Left ventricle myocardium inferior (tissue), 1 donor: ENCODE measurements at places on chromosomes 7 and 10. TPM values are rescaled to one million over a fixed set of nuclear protein-coding genes. Genes with fewer than 3 reads are reported as not detected.

Gene FUOM
- total RNA-seq: 5.1 TPM

DNA sequence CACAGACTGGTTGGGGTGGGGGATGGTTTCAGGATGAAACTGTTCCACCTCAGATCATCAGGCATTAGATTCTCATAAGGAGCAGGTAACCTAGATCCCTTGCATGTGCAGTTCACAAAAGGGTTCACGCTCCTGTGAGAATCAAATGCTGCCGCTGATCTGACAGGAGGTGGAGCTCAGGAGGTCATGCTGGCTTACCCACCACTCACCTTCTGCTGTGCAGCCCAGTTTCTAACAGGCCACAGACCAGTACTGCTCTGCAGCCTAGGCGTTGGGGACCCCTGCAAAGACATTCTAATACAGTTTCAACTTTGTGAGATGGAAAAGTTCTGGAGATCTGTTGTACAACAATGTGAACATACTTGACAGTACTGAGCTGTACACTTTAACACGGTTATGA, 39.9 kb downstream of the STRA8 start:
- no peak for DNase-seq

- no peak for DNase-seq
Observed at GRCh38 chr10:110863956-110864355, 7.8 kb upstream of the PDCD4 start.

DNA sequence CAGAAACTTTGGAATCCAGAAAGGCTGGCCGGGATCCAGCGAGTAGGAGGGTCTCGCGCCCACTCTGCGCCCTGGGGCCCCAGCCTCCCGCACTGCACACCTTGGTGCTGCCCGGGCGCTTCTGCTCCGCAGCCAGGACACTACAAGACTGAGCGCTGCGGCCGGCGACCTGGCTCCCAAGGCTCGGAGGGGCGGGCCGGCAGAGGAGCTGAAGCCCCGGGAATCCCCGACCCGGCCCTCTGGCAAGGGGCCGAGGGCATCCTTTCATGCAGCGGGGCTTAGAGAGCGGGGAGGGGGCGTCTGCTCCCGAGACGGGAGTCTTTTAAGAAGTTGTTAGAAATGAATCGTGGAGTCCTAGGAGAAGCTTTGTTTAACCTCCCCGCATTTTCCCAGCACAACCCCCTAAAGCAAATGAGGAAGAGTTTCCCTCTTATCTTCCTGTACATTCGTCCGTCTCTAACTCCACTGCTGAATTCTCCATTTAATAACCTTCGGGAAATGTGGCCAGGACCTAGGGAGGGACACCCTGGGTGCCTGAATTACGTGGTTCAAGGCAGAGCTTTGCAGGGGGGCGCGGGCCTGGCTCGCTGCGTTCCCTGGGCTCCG, 1.1 kb downstream of the VWC2 start:
- DNase-seq: peak; percentile 32

- DNase-seq: no peak
Observed at GRCh38 chr10:77349226-77349625, 288.4 kb downstream of the KCNMA1 start.

DNA sequence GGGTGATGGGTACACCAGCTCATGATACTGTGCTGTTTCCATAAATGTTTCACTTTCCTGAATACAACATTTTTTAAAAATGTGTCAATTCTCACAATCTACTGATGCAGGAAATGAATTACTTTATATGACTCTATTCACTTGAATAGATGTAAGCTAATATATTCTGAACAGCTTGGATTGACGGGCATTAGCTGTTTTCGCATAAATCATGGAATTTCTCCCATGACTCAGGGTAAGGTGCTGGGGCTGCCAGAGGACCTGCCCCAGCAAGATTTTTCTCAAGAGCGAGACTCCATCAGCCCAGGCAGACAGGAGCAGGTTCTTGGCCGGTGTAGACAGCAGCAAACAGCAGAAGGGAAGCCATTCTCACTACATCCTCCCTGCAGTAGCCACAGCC, 107.1 kb downstream of the PFKFB3 start:
- DNase-seq: no peak
